ENCODE measurements at places on chromosomes 11 and 22.

GRCh38 chr11:73072935-73073481 is 69.1 kb downstream of the FCHSD2 start:
- DNase-seq, result no peak

DNA sequence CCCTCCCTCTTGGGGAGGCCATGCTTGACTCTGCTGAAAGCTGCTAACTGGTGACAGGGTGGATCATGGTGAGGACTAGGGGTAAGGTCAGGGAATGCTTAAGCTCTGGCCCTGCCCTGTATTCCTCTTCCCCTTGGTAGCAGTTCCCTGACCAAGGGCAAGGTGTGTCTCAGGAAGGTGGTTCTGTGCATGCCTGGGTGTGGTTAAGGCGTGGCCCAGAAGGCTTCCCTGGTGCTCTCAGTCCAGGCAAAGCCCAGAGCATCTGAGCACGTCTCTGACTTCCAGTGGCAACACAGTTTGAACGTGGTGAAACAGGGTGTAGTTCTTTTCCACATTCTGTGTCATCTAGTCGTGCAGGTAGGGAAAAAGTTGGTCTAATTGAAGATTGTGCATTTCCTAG is 53.1 kb upstream of the HORMAD2 start:
- no peak for DNase-seq

GRCh38 chr11:75718419-75719339 is 1.0 kb downstream of the MOGAT2 start:
- no peak for DNase-seq

GRCh38 chr11:11640152-11640551 is 18.3 kb upstream of the GALNT18 start:
- DNase-seq, result no peak

GRCh38 chr11:104817973-104818372 is 80.3 kb downstream of the CASP12 start:
- no peak for DNase-seq

DNA sequence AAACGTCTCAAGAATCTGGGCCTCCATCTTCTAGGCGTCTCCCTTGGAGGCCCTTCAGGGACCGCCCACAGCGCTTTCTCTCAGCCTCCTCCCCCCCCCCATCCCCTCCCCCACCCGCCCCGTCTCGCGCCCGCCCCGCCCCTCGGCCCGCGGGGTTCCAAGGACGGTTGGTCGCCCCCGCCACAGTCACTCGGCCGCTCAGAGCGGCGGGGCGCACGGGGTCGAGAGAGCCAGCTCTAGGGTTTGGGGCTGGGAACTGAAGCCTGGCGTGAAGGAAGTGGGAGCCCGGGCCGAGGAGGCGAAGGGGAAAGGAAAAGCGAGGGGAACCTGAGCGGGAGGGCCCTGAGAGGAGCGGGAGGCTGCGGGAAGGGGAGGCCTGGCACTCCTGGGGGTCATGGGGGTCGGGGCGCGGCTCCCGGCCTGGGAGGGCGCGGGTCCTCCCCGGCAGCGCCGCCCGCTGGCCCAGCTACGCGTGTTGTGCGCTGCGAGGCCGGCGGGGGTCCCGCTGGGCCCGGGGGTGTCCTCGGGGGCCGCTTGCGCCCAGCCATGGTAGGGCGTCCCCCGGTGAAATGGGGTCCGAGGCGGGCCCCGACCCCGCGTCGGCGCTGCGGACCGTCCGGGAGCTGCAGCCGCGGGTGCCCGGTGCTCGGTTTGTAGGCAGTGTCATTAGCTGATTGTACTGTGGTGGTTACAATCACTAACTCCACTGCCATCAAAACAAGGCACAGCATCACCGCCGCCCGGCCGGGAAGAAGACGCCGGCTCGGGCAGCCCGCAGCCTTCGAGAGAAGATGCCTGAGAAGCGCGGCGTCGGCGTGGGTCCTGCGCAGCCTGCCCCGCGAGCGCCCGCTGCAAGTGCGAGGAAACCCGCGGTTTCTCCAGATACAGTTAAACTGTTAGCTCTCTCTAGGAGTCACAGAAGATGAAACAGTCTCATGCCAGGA is at the start of gene BTG4:
Gene BTG4 (minus strand): TSS at position 91 of the 944 bp plus-strand sequence. CDS start 13,610 bp downstream, outside the sequence.
- DNase-seq, result no peak

GRCh38 chr11:118689503-118689851 is 10.0 kb upstream of the TREH start:
- no peak for DNase-seq

GRCh38 chr11:120172054-120172911 is 34.4 kb upstream of the TRIM29 start:
- DNase-seq, result no peak

DNA sequence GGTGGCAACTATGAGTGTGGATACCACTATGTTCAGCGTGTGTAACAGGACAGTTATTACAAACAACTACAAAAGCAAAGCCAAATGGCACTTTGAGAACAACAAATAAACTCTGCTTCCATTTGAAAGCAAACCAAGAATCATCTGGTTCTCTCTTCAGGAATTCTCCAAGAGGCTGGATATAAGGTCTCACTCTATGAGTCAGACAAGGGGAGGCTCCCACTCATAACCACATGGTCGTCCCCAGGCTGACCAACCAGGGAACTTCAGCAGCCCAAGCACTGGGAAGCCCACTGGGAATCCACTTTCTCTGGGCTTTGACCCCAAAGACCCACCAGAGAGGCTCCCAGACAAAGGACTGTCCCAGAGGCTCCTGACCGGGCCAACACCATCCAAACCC is 35.3 kb downstream of the DGCR2 start:
- no peak for DNase-seq

- DNase-seq, result no peak
These were observed 1.0 kb upstream of the SLC1A2 start for GRCh38 chr11:35420371-35420770.

DNA sequence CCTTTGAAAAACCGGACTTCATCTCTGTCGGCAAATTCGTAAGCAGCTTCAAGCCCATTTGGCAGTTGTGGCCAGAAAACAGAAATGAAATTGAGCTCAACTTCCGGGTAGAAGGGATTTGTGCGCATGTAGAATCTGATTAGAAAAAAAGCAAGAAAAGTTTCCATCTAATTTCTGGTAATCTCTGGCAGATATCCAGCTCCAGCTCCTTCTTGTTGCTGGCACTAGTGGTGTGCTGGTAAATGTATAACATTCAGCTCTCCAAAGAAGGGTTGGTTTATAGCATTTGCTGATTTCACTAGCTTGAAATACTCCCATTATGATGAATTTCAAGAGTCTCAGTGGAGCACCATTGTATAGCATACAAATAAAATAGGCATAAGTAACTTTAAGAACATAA is 5.4 kb downstream of the MMP1 start:
- no peak for DNase-seq

DNA sequence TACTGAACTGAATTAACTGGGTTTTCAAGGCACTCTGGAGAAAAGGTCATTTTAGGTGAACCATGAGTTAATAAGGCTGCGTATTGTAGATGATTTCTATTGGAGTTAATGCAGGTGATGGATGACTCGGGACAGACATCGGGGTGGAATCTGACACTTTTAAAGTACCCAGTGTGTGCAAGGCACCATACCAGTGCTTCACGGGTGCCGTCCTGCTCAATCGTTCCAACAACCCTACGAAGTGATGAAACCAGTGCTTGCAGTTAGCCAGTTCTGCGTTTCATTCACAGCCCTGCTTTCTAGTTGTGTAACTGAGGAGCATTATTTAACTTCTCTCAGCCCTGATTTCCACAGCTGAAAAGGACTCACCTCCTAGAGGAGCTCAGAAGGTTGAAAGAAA is 216.5 kb downstream of the BARX2 start:
- DNase-seq, result no peak

- DNase-seq, result no peak
These were observed 79.8 kb upstream of the NCAM1 start for GRCh38 chr11:112881461-112881860.

- no peak for DNase-seq
These were observed 38.8 kb downstream of the RNF141 start for GRCh38 chr11:10502065-10502680.

- peak; percentile 60 for DNase-seq
These were observed at the start of gene HTATIP2 for GRCh38 chr11:20363500-20364340. TSS of gene HTATIP2 (plus strand) at chr11:20363714. CDS start at chr11:20364238, 524 bp downstream.

DNA sequence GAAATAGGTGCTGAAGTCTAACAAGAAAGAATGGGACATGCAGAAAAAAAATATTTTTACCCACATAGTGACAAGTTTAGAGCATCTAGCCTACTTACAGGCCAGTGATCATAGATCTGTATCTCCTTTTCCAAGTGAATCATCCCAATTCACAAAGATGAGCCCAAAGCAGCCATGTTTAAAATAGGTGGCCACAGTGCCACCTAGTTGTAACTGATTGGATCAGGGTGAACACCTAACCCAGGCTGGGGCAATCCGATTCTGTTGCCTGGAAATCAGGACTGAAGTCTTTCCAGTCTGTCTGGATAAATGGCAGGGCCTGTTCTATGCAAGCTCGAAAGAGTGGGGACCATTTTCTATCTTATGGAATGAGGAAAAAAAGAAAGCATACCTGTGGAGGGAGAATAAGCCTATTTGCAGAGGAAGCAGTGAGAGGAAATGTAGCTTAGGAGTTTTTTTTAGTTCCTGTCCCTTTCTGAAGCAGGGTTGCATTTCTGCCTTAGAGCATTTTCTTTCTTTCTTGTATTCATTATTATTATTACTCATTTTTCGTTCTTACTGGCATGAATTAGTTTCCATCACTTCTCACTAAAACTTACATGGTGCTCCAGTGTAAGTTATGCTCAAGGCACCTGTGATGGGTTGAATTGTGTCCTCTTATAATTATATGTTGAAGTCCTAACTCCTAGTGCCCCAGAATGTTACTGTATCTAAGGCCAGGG is 113.2 kb upstream of the RAG2 start:
- no peak for DNase-seq

- DNase-seq, result peak; percentile 24
These were observed 10.5 kb downstream of the AASDHPPT start for GRCh38 chr11:106087815-106088435.

DNA sequence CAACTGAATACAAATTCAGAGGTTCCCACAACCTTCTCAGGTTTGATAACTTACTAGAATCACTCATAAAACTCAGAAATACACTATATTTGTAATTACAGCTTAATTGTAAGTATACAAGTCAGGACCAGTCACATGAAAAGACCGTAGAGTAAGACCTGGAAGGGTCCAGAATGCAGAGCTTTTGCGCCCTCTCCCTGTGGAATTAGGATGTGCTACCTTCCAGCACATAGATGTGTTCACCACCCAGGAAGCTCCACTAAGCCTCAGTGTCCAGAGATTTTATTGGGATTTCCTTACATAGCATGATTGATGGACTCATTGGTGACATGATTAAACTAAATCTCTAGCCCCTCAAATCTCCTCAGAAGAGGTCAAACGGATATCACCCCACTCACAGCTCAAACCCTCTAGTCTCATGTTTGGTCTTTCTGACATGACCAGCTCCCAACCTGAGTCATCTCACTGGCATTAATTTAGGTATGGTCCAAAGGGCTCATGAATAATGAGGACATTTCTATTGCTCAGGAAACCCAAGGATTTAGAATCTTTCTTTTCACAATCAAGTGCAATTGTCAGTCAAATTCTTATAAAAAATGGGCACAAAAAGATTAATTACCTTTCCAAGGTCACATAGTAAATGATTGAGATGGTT is 77.2 kb upstream of the UBASH3B start:
- no peak for DNase-seq

DNA sequence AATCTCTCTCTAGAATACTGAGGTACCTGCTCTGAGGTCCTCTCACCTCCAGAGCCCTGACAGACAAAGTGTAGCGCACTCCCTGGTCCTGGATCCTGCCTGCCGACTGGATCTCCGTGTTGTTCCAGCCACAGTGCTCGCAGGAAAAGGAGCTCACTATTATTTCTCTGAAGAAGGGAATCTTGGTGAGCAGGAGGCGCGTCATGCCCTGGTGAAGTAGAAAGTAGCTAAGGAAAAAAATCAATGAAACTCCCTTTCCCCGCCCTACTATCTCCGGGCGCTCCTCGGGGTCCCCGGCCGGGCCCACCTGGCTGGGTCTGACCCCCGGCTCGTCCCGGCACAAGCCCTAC is 412 bp downstream of the ZPR1 start:
- DNase-seq, result no peak

- no peak for DNase-seq
These were observed at the start of gene HOATZ for GRCh38 chr11:111514216-111515031. TSS of gene HOATZ (plus strand) at chr11:111514778. CDS start at chr11:111514785, 7 bp downstream.

DNA sequence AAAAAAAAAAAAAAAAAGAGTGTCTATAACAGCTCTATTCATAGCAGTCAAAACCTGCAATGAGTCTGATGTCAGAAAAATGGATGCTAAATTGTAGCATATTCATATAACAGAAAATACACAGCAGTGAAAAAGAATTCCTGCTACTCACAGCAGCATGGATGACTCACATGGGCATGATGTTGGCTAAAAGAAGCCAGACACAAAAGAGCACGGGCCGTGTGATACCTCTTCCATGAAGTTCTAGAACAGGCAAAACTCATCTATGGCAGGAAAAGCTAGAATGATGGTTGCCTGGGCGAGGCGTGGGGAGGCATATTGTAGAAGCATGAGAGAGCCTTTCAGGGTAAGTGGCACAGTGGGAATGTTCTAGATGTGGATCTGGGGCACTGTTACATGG is 18.9 kb downstream of the PLAAT3 start:
- DNase-seq, result no peak

GRCh38 chr22:49013707-49014106 is 814.0 kb downstream of the BRD1 start:
- DNase-seq, result no peak

GRCh38 chr11:45805305-45806071 is 539 bp downstream of the SLC35C1 start:
- no peak for DNase-seq

DNA sequence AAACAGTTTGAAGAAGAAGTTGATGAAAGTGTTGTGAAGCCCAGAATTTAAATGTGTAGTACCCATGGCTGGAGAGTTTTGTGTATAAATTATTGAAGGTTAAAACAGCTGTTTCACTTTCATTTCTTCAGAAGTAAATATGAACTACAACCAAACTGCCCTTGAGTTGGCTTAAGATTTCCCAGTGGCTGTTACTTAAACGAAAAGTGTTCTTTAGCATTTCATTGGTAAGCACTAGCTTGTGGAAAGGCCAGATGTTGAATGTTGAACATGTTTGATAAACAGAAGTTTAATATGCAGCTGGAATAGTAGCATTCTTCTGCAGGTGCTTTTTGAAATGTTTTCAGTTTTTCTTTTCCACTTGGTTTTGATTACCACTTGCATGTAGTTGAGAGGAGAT is 83.2 kb upstream of the TNRC6B start:
- no peak for DNase-seq

DNA sequence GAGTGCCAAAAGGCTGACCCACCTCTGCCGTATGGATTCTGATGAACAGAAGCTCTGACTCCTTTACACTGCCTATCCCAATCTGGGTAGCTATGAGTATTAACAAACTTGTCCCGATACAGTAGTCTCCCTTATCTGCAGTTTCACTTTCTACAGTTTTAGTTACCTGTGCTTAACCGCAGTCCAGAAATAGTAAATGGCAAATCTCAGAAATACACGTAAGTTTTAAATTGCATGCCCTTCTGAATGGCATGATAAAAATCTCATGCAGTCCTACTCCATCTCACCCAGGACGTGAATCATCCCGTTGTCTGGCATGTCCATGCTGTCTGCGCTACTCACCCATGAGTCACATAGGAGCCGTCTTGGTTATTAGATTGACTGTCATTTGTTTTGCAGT is 68.8 kb downstream of the SNX19 start:
- no peak for DNase-seq

Data from T-helper 1 cell (primary cell).